HCEC 1CT (cell line): ENCODE measurements at places on chromosomes 7 and 10.
A peak's percentile ranks its signal among the peaks of the same experiment; 100 is the strongest.

- DNase-seq = peak; percentile 31
These were observed 50.3 kb downstream of the PALD1 start for GRCh38 chr10:70528741-70529362.

DNA sequence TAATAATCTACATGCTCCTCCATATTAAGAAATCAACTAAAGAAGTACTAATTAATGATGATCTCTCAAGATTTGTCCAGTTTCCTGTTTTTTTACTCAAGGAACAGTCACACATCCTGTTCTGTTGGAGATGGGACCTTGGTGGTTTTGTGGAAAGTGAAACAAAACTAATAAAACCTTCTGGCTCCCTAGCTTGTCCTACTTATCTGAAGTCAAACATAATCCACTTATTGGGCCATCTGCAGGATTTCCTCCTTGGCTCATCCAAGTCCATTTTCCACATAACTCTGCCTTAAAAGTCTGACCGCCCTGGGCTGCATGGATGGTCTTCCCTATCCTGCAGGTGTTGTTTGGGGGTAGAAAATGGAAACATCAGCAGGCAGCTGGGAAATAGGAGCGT lies 39.4 kb upstream of the TARP start:
- no peak for DNase-seq

GRCh38 chr7:3955026-3955425 lies 654.0 kb downstream of the SDK1 start:
- no peak for DNase-seq

DNA sequence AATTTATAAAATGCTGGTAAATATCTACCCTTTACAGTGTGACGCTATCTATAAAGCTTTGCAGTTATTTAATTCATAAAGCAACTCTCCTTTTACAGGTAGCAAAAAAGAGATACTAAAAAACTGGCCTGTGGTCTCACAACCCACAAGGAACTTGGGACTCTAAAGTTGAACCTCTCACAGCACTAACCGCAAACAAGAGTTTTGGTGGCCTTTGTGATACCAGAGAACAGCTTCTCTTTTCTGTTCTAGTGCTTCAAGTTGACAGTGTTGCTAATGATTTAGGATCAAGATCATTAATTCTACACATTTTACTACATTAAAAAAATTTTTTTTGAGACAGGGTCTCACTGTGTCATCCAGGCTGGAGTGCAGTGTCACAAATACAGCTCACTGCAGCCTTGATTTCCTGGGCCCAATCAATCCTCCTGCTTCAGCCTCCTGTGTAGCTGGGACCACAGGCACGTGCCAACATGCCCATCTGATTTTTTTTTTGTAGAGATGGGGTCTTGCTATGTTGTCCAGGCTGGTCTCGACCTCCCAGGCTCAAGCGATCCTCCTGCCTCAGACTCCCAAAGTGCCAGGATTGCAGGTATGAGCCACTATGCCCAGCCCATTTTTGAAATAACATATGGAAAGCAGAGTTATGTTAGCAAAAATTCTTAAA lies 56.0 kb upstream of the ST8SIA6 start:
- DNase-seq = no peak

GRCh38 chr10:14749070-14749809 lies 25.5 kb downstream of the FAM107B start:
- no peak for DNase-seq

DNA sequence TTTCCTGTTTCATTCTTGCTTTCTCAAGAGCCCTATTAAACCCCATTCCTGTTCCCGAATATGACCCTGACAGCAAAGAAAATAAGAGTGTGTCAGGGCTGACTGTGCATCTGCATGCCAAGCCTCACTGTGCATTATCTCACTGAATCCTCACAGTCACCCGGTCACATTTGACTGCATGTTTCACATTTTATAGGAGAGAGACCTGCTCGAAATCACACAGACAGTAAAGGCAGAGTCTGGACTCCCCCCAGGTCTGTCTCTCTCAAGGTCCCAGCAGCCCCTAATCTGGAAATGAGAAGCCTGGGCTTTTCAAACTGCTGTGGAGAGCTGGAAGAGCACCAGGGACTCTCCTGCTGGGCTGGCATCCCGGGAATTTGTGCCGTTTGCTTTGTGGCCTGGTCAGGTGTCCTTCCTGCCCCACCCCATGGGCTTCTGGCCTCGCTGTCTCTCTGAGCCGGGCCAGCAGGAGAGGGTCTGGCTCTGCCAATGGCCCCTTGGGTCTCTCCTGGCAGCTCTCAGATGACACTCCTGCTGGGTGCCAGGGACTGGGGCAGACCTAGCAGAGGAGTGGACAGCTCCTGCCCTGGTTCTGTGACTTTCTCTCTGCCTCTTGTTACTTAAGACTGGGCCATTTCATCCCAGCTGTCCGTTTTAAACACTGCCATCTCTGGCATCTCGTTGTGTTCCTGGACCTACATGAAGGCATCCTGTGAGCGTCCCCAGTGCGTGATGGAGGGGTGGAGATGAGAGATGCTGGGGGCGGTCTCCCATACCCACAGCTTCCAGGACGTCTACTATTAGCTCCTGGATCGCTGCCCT lies 173.6 kb downstream of the ARHGAP12 start:
- no peak for DNase-seq

DNA sequence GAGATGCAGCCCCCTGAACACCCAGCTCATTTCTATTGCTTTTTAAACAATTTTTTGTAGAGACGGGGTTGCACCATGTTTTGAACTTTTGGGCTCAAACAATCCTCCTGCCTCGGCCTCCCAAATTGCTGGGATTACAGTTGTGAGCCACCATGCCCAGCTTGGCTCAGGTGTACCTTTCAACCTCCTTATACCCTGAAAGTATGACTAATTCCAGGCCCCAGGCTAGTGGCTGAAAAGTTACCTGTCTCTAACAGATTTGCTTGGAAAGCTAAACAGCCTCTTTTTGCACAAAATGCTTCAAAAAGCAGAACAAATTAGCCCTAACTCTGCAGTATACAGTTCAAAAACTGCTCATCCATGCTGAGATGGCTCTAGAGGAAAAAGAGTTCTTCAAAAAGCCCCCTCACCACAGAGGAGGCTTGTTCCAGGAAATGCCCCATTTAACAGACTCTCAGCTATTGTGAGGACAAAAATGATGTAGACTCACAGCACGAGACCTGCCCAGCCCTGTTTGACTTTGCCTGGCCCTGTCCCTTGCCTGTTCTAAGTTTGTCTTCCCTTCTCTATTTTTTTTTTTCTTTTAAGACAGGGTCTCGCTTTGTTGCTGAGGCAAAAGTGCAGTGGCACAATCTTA lies 13.4 kb upstream of the AP1S1 start:
- no peak for DNase-seq

DNA sequence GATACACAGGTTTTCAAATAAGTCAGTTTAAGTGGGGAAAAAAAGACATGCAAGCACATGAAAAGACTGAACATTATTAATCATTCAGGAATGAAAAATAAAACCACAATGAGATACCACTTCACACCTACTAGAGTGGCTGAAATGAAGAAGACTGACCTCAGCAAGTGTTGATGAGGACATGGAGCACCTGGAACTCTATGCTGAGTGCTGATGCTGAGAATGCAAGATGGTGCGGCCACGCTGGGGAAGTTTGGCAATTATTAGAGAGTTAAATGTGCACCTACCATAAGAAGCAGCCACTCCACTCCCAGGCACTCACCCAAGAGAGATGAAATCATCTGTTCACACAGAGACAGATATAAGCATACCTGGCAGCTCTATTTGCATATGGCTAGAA lies 32.9 kb upstream of the ELFN1 start:
- no peak for DNase-seq

DNA sequence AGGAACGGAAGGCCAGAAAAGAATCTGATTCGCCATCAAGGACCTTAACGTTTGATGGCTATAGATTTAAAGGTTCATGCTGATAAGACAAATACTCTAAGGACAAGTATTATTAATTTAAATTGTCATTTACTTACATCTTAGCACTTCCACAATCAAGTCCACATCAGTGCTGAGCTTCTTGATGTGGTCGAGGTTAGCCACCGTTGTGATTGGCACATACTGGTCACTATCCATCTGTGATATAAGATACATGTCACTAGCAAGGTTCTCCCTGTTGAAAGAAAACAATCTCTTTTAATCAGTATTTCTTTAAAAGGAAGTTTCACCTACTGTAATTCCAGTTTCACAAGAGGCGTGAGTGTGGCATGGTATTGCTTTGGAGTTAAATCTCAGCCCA lies 88.7 kb downstream of the LARP4B start:
- DNase-seq = no peak

DNA sequence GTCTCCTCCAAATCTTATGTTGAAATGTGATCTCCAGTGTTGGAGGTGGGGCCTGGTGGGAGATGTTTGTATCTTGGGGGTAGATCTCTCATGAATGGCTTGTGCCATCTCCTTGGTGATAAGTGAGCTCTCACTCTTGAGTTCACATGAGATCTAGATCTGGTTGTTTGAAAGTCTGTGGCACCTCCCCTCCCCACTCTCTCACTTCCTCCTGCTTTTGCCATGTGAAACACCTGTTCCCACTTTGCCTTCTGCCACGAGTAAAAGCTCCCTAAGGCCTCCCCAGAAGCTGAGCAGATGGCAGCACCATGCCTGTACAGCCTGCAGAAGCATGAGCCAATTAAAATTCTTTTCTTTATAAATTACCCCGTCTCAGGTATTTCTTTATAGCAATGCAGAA lies 23.5 kb downstream of the TMEM229A start:
- no peak for DNase-seq

DNA sequence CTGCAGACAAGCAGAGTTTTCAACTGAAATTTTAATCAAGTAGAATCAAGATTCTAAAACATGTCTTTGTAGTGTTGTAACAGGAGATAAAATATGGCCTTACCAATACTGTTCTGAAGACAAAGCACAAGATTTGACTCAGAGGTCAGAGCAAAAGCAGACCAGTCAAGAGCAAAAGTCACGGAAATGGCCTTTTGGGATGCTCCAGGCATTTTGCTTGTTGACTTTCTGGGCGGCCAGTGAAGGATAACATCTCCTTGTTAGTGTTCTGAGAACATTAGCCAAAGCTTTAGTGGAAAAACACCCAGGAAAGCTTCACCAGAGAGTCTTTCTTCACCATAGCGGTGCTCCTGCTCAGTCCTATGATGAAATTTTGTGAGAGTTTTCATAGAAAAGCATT lies 590.6 kb downstream of the ARL4A start:
- no peak for DNase-seq

DNA sequence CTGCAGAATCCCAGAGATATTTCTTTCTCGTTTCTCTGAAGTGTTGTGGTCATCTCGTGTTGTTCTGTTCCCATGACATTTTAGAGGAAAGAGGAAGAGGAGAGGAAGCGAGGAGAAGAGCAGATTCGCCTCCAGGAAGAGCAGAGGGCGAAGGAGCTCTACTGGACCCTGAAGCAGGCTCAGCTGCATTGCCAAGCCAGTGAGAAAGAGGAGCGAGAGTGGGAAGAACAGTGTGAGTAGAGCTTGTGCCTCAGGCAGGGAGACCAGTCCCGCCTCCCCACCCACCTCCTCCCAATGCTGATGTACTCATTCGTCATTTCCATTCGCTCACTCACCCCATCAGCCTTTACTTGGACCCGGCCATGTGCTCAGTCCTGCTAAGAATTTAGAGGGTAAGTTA lies 50.8 kb downstream of the SH2D4B start:
- DNase-seq = no peak

DNA sequence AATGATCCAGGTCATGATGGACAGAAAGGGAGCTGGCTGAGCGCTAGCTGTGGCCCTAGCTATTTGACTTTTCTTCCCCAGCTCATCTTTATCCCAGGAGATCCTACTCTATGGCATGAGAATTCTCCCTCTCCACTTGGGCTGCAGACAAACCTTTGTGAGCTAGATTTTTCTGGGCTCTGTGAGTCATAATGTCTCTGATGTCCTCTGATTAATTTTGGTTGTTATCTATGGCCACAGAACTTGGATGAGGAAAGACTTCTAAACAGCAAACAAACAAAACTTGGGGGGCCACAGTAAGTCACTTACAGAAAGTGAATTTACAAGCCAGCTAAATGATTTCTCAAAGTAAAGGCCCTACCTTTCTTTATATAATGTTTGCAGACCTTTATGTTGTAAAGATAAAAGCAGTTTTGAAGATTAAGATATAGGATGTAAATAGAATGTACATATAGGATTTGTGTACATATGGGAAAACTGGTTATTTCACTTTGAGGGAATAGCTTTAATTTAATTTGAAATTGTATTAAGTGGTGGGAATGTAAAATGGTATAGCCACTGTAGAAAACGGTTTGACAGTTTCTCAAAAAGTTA lies 10.4 kb downstream of the ABLIM1 start:
- DNase-seq = no peak

GRCh38 chr7:112056409-112056808 lies 149.8 kb downstream of the DOCK4 start:
- peak; percentile 39 for DNase-seq

DNA sequence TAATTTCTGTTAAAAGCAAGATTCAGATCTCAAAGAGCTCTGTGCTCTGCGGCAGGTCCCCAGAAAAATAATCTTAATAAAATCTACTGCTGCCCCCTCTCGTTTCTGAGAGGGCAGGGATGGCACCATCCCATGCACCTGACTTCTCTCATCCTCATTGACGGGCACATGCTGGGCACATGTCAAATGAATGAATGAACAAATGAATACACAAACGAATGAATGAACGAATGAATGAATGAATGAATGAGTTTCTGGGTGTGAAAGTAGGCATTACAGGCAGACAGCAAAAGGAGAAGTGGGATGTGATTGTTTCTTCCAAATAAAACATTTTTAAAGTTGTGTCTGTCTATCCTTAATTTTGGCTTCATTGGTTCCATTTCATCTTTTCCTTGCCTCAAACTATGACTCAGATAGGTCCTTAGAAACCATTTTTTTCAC lies 398.1 kb upstream of the PRKCQ start:
- DNase-seq = no peak

GRCh38 chr10:71293446-71294084 lies 25.5 kb upstream of the SLC29A3 start:
- no peak for DNase-seq

- peak; percentile 6 for DNase-seq
These were observed 146.3 kb downstream of the TRIL start for GRCh38 chr7:28811701-28812430.

DNA sequence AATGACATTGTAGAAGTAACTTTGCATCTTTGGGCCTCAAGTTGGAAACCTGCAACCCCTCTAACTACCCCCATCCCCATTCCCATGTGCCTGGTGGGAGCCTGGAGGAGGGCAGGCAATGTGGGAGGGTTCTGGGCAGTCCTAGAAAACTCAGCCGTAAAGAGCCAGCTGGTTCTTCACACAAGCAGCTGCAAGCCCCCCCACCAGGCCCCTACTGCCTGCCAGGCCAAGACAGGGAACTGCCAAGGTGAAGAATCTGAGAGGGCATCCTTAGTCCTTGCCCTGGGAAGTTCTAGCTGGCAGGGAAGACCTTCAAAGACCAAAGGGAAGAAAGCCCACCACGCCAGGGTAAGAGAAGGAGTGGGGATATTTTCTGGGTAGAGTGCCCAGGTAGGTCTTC lies 12.2 kb upstream of the INMT start:
- DNase-seq = no peak

- DNase-seq = no peak
These were observed 31.6 kb upstream of the PRSS37 start for GRCh38 chr7:141872931-141873330.

DNA sequence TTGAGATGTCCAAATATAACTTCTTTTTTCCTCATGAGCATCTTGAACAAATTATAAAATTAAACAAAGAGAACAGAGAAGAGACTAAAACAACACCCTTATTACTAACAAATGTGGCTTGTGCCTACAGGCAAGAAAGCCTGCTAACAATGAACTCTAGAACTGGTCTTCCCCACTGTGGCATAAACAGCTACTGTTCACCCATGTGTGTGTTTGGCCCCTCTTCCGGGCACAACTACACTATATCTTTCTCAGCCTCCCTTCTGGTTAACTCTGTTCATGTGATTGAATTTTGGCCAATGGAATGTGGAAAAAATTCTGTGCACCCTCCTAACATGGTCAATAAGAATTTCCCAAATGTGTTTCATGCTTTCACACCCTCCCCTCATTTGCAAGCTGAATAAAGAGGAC lies 117.0 kb downstream of the KBTBD2 start:
- DNase-seq = no peak
